ENCODE measurements at places on chromosomes 2 and 18.
A peak's percentile ranks its signal among the peaks of the same experiment; 100 is the strongest.

GRCh38 chr18:49227001-49227380 is 233.5 kb downstream of the DYM start:
- no peak for DNase-seq

GRCh38 chr2:20223407-20224163 is 1.3 kb downstream of the SDC1 start:
- peak; percentile 53 for DNase-seq

DNA sequence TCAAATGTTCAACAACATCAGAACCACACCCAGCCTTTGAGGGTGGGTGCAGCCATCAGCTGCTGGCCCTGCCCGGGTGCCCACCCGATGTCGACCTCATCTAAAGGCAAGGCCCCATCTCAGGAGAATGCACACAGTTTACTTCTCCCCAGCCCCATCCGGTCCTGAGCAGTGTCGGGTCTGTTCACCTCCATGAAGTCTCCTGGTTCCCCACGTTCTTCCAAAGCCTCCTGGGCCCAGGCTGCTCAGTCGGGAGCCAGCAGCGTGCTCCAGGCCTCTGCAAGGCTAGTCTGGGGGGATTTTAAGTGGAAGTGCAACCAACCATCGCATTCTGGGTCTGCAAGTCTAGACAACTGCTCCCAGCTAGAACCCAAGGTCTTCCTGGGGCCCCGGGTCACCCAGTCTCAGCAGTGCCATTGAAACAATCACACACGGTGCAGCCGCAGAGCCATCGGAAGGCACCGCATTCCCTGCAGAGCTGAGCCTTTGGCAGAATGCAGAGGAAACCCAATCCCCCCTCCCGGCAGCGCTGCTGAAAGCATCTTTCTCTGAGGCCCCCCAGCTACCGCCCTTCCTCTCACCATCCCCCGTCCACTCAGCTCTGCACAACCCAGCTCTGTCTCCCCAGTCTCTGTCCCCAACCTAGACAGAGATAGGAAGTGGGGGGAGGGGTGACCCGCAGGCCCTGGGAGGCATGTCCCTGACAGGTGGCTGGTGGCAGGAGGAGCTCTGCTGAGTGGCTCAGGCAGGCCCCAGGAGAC is 8.5 kb downstream of the ESPNL start:
- peak; percentile 62 for DNase-seq

GRCh38 chr2:174750923-174751441 is 13.3 kb downstream of the CHRNA1 start:
- no peak for DNase-seq

DNA sequence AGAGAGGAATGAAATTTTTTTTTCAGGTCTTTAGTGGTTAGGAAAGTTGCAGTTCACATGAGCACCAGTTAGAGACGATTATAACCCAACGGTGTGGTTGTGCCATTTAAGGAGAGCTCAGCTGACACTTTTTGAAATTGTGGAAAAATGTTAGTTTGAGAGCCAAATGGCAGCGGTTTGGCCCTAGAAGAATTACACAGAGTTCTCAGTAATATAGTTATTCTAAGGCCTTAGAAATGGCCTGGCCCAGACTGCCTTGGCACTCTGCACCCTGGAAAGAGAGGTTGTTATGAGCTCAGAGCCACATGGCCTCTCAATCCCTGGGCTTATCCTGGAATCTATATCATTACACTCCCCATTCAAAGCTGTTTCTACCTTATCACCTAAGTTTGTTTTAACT is 117.4 kb downstream of the RHBDD1 start:
- DNase-seq: no peak

DNA sequence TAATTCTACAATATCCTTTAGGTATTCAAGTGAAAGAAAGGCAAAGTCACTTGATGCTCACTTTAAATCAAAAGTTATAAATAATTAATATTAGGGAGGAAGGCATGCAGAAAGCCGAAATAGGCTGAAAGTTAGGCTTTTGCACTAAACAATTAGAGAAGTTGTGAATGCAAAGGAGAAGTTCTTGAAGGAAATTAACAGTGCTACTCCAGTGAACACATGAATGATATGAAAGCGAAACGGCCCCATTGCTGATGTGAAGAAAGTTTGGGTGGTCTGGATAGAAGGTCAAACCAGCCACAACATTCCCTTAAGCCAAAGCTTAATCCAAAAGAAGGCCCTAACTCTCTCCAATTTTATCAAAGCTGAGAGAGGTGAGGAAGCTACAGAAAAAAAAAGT is 103.1 kb upstream of the CXCR4 start:
- DNase-seq: no peak

GRCh38 chr2:29751390-29751789 is 170.0 kb downstream of the ALK start:
- peak; percentile 20 for DNase-seq

GRCh38 chr2:221981912-221982470 is 316.8 kb downstream of the PAX3 start:
- no peak for DNase-seq

DNA sequence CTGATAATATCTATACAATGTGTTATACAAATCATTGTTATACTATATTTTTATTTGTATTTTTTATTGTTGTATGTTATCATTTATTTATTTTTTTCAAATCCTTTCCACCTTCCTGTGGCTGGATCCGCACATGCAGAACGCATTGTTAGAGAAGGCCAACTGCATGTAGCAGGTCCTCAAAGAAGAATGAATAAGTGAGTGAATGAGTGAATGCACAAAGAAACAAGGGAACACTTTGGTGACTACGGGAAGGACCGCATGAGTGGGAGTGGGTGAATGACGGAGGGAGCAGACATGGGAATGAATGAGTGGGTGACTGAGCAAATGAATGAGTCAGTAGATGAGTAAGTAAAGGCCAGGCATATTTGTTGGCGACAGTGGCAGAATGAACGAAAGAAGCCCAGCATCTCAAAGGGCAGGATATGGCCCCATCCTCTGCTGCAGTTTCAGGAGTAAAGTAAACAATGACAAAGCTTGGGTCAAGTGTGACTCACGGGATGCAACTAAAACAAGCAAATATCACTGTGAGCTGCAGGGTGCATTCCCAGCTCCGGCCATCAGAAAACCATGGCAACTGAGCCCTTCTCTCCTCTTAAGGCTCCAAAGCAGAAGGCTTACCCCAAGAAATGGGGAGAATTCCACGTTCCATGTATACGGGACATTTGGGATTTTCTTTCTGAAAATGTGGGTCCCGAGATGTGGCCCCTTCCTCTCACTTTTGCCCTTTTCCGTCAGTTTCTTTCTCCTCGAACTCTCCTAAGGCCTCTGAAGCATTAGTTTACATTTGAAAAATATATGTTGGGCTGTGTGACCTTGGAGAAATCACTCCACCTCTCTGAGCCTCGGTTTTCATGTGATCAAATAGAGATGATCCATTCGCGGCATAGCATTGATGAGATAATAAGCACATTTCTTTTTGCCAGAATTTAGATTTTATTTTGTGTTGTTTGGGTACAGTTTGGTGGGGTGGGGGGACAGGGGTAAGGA is 24.5 kb downstream of the KCNF1 start:
- no peak for DNase-seq

- no peak for DNase-seq
Measured at GRCh38 chr2:44120428-44120827, 48.2 kb upstream of the PPM1B start.

GRCh38 chr2:187438455-187438854 is 9.6 kb downstream of the CALCRL start:
- DNase-seq: no peak

DNA sequence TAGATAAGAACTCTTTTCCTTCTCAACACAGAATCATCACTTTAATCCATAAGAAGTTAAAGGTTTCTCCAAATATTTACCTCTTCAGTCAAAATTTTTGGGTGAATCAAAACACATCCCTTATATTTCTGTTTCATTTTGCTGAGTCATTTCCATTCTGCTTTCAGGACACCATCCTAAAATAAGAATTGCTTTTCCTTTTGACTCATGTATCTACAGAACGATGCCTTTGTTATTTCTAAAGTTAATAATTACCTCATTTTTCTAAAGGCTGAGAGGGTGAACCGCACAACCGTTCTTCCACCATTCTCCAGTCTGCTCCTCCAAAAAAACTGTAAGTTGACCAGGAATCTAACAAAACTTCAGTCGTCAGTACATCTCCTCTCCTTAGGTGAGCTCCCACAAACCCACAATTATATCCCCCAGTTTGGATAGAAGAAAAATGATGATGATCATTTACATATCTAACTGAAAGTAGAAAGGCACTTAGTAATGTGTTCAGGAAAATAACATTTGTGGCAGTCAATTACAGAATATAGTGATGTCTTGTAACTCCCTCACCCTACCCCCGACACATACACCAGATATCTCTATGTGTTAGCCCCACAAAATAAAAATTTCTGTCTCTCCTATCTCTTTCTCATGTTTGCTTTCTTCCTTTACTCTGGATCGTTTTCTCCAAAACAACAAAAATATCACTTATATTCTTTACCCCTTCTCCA is 162.5 kb downstream of the RAD51AP2 start:
- DNase-seq: peak; percentile 9

- no peak for DNase-seq
Measured at GRCh38 chr2:8249769-8250168, 432.1 kb upstream of the ID2 start.

GRCh38 chr2:59296279-59296678 is 1055.2 kb upstream of the FANCL start:
- DNase-seq: no peak

DNA sequence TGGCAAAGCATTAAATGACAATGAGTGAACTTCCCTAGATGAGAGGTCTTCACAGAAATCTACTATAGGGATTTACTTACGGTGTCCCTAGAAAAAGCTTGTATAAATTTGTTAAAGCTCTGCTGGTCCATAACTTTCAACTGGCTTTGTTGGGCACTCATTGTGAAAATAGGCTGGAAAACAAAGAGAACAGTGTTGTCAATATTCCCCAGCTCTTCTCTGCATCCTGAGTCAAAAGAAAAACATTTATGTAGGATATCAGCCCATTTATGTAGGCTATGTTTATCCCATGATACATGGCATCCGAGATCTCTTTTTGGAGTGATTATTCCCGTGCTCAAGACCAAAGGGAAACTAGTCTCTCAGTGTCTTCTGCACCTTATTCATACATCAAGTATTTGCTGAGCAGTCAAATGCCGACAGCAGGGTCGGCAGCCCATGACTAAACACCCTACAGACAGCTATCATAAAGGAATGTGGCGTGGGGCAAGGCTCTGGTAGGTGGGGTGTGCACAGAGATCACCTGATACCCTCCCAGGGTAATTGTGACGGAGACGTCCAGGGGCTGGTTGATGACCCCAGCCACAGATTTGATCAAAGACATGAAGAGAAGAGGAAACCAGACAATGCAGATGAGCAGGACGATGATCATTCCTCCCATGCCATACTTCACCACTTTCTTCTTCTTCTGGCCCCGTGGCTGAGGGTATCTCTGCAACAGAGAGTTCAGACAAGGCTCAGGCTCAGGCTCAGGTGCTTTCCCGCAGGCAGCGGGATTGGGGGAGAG is 155.9 kb downstream of the NAPG start:
- DNase-seq: no peak

- DNase-seq: no peak
Measured at GRCh38 chr2:54879598-54880332, 156.3 kb downstream of the EML6 start.

DNA sequence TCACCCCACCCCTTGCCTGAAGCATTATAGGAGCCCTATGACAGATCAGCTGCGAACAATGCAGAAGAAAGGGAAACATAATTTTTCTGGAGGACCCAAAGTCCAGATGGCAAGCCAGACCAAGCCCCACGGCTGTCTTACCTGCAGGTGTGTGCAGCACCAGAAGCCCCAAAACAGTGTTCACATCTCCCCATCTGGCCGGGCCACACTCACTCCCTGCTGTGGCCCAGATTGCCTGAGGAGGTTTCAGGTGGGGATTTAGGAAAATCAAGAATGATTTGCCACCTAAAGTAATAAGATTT is 11.7 kb upstream of the STK17B start:
- DNase-seq: no peak

DNA sequence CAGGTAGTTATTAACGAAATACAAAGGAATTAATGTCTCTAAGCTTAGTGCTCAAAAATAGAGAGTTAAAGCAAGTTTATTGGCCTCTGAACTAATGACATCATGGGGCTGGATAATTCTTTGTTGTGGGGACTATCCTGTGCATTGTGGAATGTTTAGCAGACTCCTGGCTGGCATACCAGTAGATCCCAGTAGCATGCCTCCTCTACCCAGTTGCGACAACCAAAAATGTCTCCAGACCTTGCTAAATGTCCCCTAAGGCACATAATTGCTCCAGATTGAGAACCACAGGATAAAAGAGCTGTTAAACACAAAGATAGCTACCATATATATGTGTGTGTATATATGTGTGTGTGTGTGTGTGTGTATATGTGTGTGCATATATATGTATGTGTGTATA is 194.5 kb downstream of the ERBB4 start:
- DNase-seq: no peak
